Aorta (tissue), 5 donors: ENCODE measurements at places on chromosomes 2 and 18. TPM values are rescaled to one million over a fixed set of nuclear protein-coding genes. Genes with fewer than 3 reads are reported as not detected.

The SLC30A3 gene
- total RNA-seq = 1.8 TPM

The CCDC141 gene
- 3.9 TPM for total RNA-seq

The RAPH1 gene
- total RNA-seq = 74.2 TPM

The FAHD2B gene
- 12.0 TPM for total RNA-seq

The MALT1 gene
- 27.4 TPM for total RNA-seq

The FARP2 gene
- 49.1 TPM for total RNA-seq

The ACVR1C gene
- total RNA-seq = 0.33 TPM

The TNS1 gene
- total RNA-seq = 1,949 TPM

The MC2R gene
- not detected for total RNA-seq

The SLC9A4 gene
- not detected for total RNA-seq

The ACADL gene
- 32.8 TPM for total RNA-seq

The LOXHD1 gene
- total RNA-seq = 1.0 TPM

The MYO7B gene
- 0.32 TPM for total RNA-seq

The MFSD2B gene
- 0.33 TPM for total RNA-seq

The UGT1A3 gene
- total RNA-seq = not detected

The TXNDC2 gene
- total RNA-seq = 0.21 TPM

The FLACC1 gene
- 6.1 TPM for total RNA-seq

The CRYGB gene
- total RNA-seq = not detected

The SLC38A11 gene
- 1.1 TPM for total RNA-seq

The FAM161A gene
- total RNA-seq = 2.4 TPM

The SERPINB10 gene
- not detected for total RNA-seq

The DTNA gene
- total RNA-seq = 101 TPM

The ABCG5 gene
- total RNA-seq = not detected

The MSH6 gene
- 38.3 TPM for total RNA-seq

The DLGAP1 gene
- 6.6 TPM for total RNA-seq

The ADAM23 gene
- total RNA-seq = 4.2 TPM

The REG3A gene
- 4.1 TPM for total RNA-seq

The OSR1 gene
- 79.1 TPM for total RNA-seq

The AKAIN1 gene
- total RNA-seq = not detected

The C2orf72 gene
- 0.15 TPM for total RNA-seq

The ASXL3 gene
- 4.3 TPM for total RNA-seq

The DSG1 gene
- not detected for total RNA-seq

The C2orf68 gene
- total RNA-seq = 22.8 TPM

The SOS1 gene
- total RNA-seq = 67.9 TPM

The FIGLA gene
- not detected for total RNA-seq

The RMDN2 gene
- 8.0 TPM for total RNA-seq

The UGT1A7 gene
- not detected for total RNA-seq

The PTPRN gene
- total RNA-seq = 0.39 TPM

The EMX1 gene
- total RNA-seq = not detected

The C18orf54 gene
- 2.3 TPM for total RNA-seq

The COLEC12 gene
- 15.9 TPM for total RNA-seq

The RGPD3 gene
- not detected for total RNA-seq

The CHN1 gene
- 25.1 TPM for total RNA-seq

The MTCL1 gene
- 14.2 TPM for total RNA-seq

The ASTL gene
- 0.57 TPM for total RNA-seq

The IMPA2 gene
- 19.9 TPM for total RNA-seq

The REG1B gene
- total RNA-seq = 3.8 TPM

The RELCH gene
- total RNA-seq = 31.6 TPM

The OBSL1 gene
- total RNA-seq = 76.7 TPM
